LoVo (cell line): ENCODE measurements at places on chromosomes 1 and 21.

DNA sequence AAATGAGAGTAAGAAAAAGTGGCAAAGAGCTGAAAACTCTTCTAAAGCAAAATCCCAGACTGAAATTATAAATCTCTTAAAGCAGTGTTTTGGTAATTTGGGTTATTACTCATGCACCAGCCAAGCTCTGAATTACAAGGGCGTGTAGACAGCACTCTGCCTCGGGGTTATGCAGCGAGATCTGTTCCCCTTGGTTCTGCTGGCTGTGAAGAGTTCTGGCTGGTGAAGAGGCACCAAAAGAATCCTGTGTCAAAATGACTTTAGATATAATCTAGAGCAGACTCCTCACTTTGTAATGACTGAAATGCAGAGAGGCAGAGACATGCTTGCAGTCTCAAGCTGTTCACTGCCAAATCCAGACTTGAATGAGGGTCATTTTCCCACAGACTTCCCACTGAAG is 461.8 kb upstream of the CXADR start:
- DNase-seq, result no peak

- DNase-seq, result no peak
These were observed 31.9 kb downstream of the GLUL start for GRCh38 chr1:182359645-182360044.

DNA sequence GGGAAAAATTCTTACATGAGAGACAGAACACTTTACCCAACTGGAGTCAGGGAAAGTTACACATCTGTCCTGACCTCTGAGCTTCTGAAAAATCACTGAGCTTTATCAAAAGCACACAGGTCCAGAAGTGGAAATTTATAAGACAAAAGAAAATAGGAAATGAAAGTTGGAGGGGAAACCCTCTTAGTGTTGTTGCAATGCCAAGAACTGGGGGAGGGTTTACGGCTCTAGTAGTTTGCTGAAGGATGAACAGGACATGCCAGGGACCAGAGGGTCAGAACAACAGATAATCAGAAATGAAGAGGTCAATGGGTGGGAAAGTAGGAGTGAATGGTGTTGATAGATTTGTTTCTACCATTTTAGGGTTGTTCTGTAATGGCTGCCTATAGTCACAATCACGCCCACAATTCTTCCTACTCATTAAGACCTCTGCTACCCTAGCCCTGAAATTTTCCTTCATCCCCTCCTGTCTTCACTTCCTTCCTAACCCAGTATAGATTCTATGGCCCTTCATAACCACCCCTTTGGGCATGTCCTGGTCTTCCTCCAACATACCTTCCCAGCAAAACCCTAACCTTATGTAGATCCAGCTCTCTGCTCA is 30.3 kb upstream of the FMOD start:
- DNase-seq, result no peak

- no peak for DNase-seq
These were observed 508.7 kb downstream of the DPYD start for GRCh38 chr1:97412166-97412565.

- DNase-seq, result no peak
These were observed 19.9 kb upstream of the SAMD11 start for GRCh38 chr1:903721-904271.

GRCh38 chr1:191240925-191241324 is 763.3 kb upstream of the BRINP3 start:
- DNase-seq, result no peak
